ENCODE measurements at places on chromosomes 1 and 21.

DNA sequence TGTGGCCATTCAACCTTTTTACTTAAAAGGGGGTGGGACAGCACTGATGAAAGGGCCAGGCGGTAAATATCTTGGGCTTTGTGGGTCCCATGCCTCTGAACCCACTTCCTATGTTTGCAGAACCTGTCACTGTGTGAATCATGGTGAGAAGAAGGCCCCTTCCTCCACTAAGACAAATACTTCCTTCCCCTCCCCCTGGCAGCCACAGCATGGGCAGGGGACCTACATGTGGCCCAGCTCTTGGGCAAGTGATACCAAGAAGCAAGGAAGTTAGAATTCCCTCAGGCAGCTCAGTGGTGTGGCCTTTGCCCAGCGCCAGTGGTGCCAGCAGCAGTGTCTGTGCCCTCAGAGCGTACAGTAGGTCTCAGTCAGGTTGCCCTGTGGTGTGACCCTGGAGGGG is 168.6 kb downstream of the TRIM33 start:
- no peak for DNase-seq

- no peak for DNase-seq
These were observed 1.7 kb upstream of the LCE7A start for GRCh38 chr1:152858062-152858461.

DNA sequence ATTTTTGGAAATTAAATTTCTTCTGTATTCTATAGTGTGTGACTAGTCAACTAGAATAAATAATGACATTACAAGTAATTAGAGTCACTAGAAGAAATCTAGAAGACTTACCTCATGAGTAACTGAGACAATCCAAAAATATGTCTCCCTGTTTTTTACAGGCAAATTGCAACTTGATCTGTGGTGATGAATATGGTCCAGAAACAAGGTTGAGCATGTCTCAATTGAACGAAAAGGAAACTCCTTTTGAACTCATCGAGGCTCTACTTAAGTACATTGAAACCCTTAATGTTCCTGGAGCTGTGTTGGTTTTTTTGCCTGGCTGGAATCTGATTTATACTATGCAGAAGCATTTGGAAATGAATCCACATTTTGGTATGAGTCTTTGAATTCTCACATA is 36.7 kb downstream of the DHX9 start:
- DNase-seq = no peak

DNA sequence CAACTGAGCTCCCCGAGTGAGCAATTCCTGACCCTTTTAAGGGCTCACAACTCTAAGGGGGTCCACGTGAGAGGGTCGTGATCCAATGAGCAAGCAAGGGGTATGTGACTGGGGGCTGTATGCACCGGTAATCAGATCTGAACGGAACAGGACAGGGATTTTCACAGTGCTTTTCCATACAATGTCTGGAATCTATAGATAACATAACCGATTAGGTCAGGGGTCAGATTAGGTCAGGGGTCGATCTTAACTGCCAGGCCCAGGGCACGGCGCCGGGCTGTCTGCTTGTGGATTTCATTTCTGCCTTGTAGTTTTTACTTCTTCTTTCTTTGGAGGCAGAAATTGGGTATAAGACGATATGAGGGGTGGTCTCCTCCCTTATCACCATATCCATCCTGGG is 30.7 kb upstream of the OPRD1 start:
- no peak for DNase-seq

GRCh38 chr1:226994586-226995364 is 54.7 kb downstream of the COQ8A start:
- DNase-seq = no peak

DNA sequence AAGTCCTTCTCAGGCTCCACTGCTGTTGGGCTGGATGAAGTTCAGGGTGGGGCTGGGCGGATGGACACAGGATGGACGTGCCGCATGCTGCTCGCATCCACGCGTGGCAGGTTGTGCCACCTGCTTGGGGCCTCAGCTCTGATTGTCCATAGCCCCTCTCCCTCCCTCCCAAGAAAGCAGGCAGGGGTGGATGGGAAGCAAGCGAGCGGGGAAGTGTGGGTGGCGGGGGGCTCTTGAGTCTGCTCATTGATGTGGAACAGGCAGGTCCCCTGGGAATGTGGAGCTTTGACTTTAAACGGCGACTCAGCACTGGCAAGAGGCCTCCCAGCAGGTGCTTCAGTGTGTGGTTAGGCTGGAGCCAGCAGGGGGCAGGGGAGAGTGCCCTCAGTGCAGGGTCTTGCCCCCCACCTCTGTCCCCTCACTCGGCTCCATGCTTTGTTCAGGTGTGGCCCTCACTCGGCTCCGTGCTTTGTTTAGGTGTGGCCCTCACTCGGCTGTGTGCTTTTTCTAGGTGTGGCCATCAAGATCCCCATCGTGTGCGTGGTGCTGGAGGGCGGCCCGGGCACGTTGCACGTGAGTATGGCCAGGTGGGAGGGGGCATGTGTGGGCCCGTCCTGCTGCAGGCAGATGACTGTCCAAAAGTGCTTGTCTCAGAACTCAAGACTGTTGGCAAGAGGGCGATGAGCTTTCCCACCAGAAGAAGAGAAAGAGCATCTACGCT is 23.9 kb downstream of the TRPM2 start:
- no peak for DNase-seq

GRCh38 chr1:173476665-173477285 is 360 bp upstream of the PRDX6 start:
- DNase-seq = peak; percentile 81

DNA sequence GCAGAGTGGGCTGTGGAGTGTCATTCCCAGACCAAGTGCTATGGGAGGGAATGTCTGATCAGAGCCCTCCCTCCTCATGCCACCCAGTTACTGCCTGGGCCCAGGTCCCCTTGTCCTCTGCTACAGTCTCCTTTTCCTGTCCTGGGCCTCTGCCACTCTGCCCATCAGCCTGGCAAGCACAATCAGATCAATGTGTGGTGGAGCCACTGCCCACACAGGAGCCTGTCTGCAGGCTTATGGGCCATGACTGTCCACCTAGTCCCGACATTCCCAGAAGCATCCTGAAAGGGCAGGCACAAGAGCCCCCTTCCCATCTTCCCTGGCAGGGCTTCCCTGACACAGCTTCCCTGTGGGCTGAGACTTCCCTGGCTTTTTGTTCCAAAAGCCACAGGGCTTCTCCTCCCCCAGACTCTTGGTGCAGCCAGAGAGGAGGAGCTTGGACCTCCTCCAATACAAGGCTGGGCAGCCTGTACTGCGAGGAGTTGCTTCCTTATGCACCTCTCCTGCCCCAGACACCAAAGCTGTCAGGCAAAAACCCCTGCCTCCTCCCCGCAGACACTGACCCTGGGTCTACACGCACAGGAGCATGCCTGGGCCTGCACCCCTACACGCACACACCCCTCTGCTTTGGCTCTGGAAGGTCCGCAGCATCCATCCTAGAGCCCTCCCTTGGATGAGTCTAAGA is 29.2 kb upstream of the CNTN2 start:
- no peak for DNase-seq

DNA sequence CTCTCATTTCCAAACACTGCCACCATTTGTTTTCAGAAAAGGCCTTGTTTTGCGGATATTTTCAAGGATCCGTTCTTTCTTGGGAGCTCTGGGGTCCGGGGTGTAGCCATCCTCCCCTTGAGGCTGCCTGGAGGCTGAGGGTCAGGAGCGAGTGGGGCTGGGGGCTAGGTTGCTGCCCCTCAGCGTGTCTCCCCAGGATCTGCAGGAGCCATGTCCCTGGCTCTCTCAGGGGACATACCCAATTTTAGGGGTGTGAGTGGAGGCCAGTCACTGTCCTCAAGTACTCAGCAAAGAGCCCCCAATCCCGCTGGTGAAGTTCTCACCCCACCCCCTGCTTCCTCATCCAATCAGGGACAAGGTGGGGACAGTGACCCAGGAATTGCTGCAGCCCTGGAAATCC is 15.0 kb upstream of the PRDM16 start:
- DNase-seq = no peak

DNA sequence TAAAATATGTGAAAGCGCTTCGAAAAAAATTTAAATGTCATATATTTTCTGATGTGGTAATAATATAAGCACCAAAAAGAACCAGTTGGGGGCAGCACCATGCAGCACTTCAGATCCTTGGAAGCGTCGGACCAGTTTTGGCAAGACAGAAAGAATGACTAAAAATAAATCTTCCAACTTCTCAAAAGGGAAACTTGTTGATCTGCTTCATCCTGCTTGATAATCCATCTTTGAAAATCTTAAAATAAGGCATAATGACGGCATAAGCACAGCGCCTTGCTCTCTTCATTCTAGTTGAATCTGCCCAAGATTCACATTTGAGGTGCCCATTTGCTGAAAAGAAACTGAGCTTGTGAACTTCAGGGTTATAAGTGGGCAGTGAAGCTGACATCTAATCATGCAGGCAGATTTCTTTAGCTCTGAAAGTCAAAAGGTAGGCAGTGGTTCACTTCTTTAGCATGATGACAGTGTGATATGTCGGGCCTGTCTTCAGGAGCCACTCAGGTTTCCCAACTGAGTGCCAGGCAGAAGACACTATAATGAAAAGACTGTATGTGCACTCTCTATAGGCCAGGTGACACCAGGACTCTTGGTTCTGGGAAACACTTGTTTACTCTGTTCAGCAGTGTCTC is 19.8 kb upstream of the MUTYH start:
- DNase-seq = peak; percentile 59

DNA sequence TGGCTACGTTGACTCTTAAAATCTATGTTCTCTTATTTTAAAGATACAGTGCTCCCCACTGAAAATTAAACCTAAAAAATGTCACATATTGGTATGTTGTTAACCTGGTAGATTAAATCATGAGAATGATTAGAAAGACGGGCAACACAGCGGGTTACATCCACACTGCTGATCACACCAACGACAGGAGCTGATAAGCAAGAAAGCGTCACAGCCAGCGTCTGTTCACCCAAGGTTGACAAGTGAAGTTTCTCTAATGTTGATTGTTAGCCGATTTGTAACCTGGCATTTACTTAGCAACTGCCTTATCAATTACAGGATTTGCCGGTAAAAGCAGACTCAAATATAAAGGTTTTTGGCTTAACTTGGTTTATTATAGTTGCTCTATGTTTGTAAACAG is 149.3 kb downstream of the NR5A2 start:
- no peak for DNase-seq

GRCh38 chr1:224054012-224054411 is 59.9 kb upstream of the FBXO28 start:
- DNase-seq = no peak

GRCh38 chr1:162872981-162873380 is 12.0 kb upstream of the CCDC190 start:
- DNase-seq = no peak

- no peak for DNase-seq
These were observed 42.0 kb downstream of the PCSK9 start for GRCh38 chr1:55081188-55081904.

DNA sequence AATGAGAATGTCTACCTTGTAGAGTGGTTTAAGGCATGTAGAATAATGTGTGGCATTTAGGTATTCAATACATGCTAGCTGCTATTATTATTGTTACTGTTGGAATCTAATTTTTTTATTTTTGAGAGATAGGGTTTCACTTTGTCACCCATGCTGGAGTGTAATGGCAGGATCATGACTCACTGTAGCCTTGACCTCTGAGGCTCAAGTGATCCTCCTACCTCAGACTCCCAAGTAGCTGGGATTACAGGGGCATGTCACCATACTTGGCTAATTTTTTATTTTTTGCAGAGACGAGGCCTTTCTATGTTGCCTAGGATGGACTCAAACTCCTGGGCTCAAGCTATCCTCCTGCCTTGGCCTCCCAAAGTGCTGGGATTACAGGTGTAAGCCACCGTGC is 61.9 kb downstream of the EPB41 start:
- DNase-seq = no peak

- DNase-seq = no peak
These were observed 51.4 kb upstream of the GJA8 start for GRCh38 chr1:147851149-147851548.

GRCh38 chr1:185427264-185427663 is 110.2 kb upstream of the IVNS1ABP start:
- DNase-seq = no peak

DNA sequence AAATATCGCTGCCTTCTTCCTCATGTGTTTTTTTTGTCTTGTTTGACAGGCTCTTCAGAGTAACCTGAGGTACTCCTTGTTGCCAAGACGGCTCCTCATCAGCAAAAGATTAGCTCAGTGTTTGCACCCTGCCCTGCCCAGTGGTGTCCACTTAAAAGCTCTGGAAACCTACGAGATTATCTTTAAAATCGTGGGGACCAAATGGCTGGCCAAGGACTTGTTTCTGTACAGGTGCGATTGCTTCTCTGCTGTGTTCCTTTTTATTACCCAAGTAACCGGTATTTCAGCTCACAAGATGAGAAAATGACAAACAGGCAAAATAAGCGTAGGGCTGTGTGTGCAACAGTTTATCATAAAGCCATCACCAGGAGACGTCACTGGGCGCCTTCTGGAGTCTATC is 42.4 kb downstream of the DOP1B start:
- no peak for DNase-seq

Measured in CD4-positive, CD25-positive, alpha-beta regulatory T cell (primary cell).